ENCODE measurements at places on chromosomes 5 and 9. TPM values are rescaled to one million over a fixed set of nuclear protein-coding genes. Genes with fewer than 3 reads are reported as not detected.

RAD23B gene
- total RNA-seq, result 48.1 TPM

DMRT2 gene
- total RNA-seq, result not detected

OR1J2 gene
- total RNA-seq, result 0.85 TPM

ISL1 gene
- not detected for total RNA-seq

- no peaks in the 10 kb centered on the region for H3K4me1 ChIP-seq
- no peaks in the 10 kb centered on the region for H3K36me3 ChIP-seq
- H3K27ac ChIP-seq, result no peak overlapping the region
- no peak overlapping the region for H3K4me3 ChIP-seq
Observed at GRCh38 chr5:5625491-5625890, 203.0 kb downstream of the ICE1 start.

DNA sequence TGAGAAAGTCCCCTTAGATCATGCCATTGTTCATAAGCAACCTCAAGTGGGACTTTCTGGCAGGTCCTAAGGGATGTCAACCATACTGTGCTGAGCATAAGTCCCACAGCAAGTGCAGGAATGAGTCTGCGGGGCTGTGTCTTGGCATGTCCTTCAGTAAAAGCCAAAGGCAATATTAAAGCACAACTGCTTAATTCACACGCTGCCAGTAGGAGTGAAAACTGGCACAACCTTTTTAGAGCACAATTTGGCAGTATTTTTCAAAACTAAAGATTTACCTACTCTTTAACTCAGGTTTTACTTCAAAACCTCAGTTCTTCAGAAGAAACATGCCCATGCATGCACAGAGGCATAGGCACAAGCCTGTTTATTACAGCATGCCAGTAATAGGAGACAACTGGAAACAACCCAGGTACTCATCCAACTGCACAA is 24.4 kb upstream of the SMAD5 start:
- H3K36me3 ChIP-seq, result no peaks in the 10 kb centered on the region
- no peaks in the 10 kb centered on the region for H3K4me1 ChIP-seq
- no peak overlapping the region for H3K4me3 ChIP-seq
- H3K27me3 ChIP-seq, result peaks cover 2% of the 10 kb centered on the region

- no peaks in the 10 kb centered on the region for H3K27me3 ChIP-seq
- no peaks in the 10 kb centered on the region for H3K36me3 ChIP-seq
- H3K4me3 ChIP-seq, result peak overlapping the region; percentile 59
- H3K4me1 ChIP-seq, result peaks cover 71% of the 10 kb centered on the region
- no peak for DNase-seq
Observed at GRCh38 chr5:142014911-142015584, 2.2 kb upstream of the GNPDA1 start.

GRCh38 chr9:16817002-16817401 is 53.5 kb downstream of the BNC2 start:
- no peak overlapping the region for H3K27ac ChIP-seq
- H3K36me3 ChIP-seq, result no peaks in the 10 kb centered on the region
- DNase-seq, result no peak
- H3K4me3 ChIP-seq, result no peak overlapping the region
- H3K27me3 ChIP-seq, result no peaks in the 10 kb centered on the region

DNA sequence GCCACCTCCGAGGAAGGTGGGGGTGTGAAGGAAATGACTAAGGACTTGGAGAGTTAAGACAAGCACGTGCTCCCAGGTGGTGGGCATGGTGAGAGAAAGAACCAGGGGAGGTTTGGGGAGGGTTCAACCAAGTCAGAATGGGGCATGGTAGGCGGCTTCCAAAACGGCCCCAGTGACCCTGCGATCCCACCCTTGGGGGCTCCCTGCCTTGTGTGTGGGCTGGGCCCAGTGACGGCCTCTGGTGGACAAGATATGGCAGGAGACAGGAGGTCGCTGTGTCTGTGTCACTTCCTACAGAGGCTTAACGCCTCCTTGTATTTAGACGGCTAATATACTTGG is 51.3 kb upstream of the IRX4 start:
- peaks cover 35% of the 10 kb centered on the region for H3K27me3 ChIP-seq
- H3K4me1 ChIP-seq, result no peaks in the 10 kb centered on the region
- H3K4me3 ChIP-seq, result no peak overlapping the region
- H3K36me3 ChIP-seq, result no peaks in the 10 kb centered on the region

DNA sequence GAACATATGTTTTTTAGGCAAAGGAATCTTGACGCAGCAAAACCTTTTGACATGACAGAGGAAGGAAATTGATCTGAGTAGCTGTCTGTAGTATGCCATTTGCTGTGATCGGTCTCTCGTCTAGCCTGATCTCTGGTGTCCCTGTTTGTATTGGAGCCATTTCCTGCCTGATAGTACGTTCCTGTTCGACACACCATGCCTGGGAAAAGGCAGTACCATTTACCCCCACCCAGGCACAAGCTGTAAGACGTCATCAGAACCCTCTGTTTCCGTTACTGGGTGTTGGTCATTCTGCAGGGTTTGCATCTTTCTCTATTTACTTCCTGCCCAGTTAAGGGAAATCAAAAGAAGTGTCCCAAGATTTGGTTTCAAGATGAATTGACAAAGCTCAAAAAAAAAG is 129.7 kb downstream of the CEMIP2 start:
- DNase-seq, result no peak
- peak overlapping the region; percentile 54 for H3K4me3 ChIP-seq
- H3K36me3 ChIP-seq, result no peaks in the 10 kb centered on the region
- H3K27me3 ChIP-seq, result no peaks in the 10 kb centered on the region

DNA sequence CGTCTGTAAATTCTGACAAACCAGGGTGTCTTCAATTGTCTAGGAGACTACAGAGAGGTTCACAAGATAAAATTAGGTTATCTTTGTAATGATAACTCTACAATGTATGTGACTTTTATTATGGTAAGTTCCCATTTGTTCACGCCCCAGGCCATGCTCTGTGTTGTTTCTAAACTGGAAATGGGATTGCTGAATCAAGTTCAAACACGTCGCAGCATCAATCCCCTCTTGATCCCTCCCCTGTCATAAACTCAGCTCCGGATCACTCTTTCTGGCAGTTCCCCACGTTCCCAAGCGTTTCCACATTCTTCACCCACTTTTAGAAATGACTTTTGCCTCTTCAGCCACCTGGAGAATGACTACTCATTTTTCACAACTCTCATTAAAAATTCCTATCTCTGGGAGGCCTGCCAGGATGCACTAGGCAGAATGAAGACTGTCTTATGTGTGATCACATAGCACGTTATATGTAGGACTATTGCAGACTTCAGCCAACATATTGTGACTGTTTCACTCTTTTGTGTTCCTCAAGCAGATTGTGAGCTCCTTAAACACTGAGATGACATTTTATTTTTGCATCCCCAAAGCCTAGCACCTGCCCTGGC is 1124.2 kb upstream of the WWC1 start:
- H3K36me3 ChIP-seq, result no peaks in the 10 kb centered on the region
- no peaks in the 10 kb centered on the region for H3K4me1 ChIP-seq
- DNase-seq, result no peak
- no peak overlapping the region for H3K4me3 ChIP-seq
- H3K27ac ChIP-seq, result no peak overlapping the region

DNA sequence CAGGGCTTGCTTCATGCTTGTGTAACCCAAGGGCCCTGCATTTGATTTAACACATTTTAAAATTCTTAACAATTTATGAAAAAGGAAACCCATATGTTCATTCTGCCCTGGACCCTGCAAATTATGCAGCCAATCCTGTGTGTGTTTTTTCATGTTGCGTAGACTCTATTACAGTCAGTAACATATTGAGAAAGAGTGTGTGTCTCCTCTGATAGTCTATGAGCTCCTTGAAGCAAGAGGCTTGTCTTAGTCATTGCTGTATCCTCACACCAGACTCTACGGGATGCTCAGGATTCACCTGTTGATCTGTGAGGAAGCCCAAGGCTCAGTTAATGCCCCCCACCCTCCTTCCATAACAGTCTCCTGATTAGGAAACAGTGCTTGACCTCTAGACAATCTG is 177.3 kb upstream of the DMAC1 start:
- DNase-seq, result no peak
- H3K36me3 ChIP-seq, result no peaks in the 10 kb centered on the region
- peak overlapping the region; percentile 70 for H3K27ac ChIP-seq
- peaks cover 79% of the 10 kb centered on the region for H3K4me1 ChIP-seq

DNA sequence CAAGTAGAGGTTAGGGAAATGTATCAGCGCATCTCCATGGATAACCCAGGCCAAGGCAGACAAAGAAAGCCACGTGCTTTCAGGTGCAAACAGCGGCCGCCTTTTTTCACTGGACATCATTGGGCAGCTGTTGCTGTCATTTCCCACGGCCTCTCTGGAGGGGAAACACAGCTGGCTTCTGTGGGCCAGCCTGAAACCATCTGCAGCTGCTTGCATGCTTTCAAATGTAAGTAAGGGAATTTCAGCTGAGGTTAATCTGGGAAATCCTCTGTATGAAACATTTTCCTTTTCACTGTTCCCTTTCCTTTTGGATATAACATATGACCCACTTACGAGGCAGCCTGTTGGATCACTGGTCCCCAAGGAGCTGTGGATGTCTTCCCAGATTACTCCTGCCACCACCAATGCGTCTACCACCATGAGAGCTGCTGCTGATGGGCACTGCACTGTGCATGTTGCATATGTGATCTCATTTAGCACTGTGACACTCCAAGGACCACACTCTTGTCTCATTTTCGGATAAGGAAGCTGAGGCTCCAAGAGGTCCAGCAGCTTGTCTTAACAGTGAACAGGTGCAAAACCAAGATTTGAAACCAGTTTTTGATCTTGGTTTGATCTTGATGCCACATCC is 106.3 kb downstream of the C9orf152 start:
- DNase-seq, result no peak
- H3K4me3 ChIP-seq, result no peak overlapping the region
- H3K4me1 ChIP-seq, result peaks cover 29% of the 10 kb centered on the region

Data from naive thymus-derived CD8-positive, alpha-beta T cell (primary cell).